ENCODE measurements at places on chromosomes 11 and 22.

DNA sequence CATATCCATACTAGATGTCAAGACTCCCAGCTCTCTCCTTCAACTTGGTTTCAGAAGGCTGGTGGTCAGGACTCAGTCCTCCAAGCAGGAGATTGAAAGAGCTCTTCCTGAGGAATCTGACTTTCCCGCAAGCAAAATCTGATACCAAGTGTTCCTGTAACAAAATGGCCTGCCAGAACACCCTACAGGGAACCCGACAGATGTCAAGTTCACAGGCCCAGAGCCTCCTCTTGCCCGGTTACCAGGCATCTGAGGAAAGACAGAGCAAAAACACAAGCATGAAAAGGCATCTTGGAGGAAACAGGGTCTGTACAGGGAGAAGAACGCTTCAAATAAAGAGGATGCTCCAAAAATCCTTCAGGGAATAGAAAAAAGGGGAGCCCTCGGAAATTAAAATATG, 8.7 kb upstream of the KCNJ5 start:
- DNase-seq, result no peak

- DNase-seq, result no peak
Measured at GRCh38 chr11:58769308-58769707, 37.6 kb upstream of the GLYAT start.

GRCh38 chr11:72700146-72700545, 25.9 kb upstream of the PDE2A start:
- no peak for DNase-seq

DNA sequence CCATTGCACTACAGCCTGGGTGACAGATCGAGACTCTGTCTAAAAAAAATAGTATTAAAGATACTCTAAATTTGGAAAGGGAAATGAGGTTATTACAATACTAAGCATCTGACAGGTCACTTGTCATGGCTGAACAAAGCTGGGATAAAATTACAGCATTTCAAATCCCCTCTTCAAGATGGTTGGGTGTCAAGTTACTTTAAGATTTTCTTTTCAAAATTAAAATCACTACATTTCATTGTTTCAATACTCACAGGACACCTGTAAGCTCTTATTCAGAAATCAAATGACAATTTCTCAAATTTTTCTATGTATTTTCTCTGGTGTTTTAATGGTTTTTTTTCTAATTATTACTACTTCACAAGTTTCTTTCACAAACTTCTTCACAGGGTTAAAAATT, 5.7 kb downstream of the TAF1D start:
- no peak for DNase-seq

- peak; percentile 6 for DNase-seq
Measured at GRCh38 chr11:10032935-10033334, 261.1 kb downstream of the SBF2 start.

DNA sequence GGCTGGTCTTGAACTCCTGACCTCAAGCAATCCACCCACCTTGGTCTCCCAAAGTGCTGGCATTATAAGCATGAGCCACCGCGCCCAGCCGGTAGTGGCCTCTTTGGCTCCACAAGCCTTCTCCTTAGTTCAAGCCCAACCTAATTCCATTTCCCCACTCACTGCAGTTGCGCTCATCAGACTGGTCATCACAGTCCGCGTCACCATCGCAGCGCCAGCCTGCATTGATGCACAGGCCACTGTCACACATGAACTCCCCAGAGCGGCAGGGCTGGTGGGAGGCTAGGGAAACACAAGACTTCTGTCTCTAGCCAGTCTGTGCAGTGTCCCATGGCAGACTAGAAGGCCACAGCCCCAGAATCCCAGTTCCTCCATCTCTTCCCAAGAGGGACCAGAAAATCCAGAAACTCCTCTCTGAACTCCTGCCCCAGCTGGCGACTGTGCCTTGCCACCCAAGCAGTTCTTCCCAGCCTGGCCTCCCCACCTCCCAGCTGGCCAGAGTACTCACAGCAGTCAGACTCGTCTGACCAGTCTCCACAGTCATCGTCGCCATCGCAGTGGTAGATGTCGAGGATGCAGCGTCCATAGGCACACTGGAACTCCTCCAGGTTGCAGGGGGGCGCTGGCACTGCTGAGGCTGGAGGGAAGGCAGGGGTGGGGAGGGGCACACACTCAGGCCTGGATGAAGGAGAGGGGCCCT, 19.8 kb downstream of the LRP4 start:
- DNase-seq, result no peak

- DNase-seq, result no peak
Measured at GRCh38 chr22:37990301-37990700, 5.9 kb upstream of the SOX10 start.

DNA sequence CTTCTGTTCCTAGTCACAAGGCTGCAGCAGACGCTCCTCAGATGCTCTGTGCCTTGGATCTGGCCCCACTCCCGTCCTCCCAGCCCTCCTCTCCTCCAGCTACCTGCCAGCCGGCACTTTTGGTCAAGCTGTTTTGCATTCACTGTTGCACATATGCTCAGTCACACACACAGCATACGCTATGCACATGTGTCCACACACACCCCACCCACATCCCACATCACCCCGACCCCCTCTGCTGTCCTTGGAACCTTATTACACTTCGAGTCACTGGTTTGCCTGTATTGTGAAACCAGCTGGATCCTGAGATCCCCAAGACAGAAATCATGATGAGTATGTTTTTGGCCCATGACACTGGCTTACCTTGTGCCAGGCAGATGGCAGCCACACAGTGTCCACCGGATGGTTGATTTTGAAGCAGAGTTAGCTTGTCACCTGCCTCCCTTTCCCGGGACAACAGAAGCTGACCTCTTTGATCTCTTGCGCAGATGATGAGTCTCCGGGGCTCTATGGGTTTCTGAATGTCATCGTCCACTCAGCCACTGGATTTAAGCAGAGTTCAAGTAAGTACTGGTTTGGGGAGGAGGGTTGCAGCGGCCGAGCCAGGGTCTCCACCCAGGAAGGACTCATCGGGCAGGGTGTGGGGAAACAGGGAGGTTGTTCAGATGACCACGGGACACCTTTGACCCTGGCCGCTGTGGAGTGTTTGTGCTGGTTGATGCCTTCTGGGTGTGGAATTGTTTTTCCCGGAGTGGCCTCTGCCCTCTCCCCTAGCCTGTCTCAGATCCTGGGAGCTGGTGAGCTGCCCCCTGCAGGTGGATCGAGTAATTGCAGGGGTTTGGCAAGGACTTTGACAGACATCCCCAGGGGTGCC, 109.8 kb downstream of the BCR start:
- DNase-seq, result peak; percentile 30

DNA sequence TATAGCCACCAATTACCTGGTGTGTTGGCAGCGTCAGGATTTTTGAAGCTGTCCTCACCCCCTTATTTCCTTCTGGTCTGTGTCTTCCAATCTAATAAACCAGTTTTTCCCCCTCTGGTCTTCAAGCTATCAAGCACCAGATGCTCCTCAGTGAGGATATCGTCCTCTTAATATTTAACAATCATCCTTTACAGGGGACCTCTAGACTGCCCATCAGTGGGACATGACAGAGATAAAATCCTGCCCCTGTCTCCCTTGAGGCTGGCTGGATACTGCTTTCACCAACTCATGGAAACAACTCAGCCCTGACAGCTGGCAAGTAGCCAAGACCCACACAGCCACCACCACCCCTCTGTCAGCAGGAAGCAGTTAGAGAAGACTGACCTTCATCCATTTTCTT, 421.0 kb upstream of the API5 start:
- no peak for DNase-seq

DNA sequence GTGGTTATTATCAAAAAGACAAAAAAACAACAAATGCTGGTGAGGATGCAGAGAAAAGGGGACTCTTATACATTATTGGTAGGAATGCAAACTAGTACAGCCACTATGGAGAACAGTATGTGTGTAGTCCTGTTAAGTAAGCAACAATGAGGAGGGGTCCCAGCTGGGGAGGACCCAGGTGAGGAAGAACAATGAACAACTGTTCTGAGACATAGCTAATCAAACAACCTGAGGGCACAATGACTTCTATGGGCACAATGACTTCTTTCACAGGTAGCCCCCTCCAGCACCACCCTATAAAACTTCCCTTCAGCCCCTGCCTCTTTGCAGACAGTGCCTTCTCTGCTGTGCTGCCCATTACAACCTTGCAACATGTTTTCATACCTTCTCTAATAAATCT, 5.6 kb downstream of the JAML start:
- no peak for DNase-seq
